ENCODE measurements at places on chromosomes 3 and 15.

DNA sequence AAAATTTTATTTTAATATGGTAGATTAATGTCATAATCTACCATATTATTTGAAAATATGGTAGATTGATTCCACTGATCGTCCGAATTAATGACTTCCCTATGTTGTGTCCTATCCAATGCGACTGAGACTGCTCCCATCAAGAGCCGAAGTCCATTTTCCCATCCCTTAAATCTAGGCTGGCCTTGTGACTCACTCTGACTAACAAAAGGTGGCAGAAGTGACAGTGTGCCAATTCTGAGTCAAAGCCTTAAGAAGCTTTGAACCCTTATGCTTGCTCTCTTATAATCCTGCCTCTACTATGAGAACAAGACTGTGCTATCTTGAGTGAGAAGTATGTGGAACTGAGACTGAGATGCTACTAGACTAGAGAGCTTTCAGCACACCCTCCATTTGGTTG lies 387.2 kb downstream of the ROBO1 start:
- DNase-seq: peak; percentile 9

GRCh38 chr3:31707286-31707685 lies 174.6 kb downstream of the STT3B start:
- no peak for DNase-seq

GRCh38 chr3:169552533-169552932 lies 111.0 kb downstream of the MECOM start:
- DNase-seq: no peak

DNA sequence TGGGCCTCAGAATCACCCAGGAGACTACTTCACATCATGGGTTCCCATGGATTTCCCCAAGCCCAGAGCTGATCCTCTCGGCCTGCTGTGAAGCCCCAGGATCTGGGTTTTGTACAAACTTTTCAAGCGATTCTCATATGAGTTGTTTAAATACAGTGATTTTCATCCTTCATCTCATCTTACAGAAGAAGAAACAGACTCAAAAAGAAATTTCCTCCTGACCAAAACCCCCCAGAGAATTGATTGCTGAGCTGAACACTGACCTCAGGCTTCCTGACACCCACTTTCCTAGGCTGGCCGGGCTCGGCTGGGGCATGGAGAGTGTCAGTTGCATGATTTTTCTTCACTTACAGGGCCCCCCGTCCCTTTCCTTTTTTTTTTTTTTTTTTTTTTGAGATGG lies 60.3 kb downstream of the BDH1 start:
- DNase-seq: no peak

DNA sequence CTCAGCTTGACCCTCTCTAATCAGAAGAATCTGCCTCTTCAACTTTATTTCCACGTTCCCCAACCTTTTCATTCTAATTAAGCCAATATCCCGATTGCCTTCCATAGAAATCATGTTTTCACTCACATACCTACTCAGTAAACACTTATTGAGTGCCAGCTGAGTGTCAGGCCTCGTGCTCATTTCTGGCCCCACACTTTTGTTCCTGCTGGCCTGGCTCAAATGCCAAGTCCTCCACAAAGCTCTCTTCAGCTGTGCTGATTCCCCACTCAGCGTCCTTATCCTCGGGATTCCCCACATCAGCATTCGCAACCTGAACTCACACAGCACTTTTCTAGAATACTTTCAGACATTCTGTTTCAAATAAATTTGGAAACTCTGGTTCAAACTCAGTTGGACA lies 68.9 kb downstream of the THBS1 start:
- DNase-seq: no peak

GRCh38 chr3:109184726-109185125 lies 48.2 kb downstream of the C3orf85 start:
- no peak for DNase-seq

DNA sequence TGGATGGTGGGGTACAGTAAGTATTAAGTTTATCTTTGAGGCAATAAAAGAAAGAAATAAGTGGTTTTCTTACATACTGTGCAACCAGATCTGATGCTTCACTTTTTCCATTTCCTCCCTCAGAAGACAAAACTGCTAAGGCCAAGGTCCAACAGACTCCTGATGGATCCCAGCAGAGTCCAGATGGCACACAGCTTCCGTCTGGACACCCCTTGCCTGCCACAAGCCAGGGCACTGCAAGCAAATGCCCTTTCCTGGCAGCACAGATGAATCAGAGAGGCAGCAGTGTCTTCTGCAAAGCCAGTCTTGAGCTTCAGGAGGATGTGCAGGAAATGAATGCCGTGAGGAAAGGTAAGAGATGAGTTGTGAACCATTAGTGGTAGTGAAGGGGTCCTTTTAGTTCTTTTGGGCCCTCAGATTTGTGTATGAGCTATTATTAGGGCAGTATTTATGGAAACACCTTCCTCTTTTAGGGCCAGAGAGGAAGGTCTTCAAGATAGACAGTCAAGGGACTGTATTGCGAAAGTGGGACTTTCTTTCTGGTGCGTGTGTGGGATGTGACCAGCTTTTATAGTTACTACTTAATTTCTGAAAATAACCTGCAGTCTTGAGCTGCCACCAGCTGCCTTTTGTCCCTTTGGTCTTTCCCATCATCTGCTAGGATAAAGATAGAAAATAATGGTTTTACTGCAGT lies 4.6 kb downstream of the ALAS1 start:
- DNase-seq: no peak

DNA sequence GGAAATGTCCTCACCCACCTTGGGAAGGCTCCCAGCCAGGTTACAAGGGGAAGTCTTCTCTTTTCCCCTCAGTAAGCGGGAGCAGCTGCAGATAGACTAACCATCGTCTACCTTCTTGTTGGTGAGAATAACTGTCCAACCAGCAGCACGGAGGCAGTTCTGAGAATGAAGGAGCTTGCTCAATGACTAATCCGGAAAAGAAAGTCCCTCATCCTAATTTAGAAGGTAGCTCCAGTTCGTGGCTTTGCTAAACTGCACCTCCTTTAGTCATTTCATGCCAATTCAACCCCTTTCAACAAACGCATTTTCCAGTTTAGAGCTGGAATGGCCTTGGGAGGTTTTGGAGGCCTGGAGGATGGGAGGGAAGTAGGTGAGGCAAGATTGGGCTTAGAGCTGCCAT lies 527.4 kb upstream of the PROK2 start:
- DNase-seq: peak; percentile 27

DNA sequence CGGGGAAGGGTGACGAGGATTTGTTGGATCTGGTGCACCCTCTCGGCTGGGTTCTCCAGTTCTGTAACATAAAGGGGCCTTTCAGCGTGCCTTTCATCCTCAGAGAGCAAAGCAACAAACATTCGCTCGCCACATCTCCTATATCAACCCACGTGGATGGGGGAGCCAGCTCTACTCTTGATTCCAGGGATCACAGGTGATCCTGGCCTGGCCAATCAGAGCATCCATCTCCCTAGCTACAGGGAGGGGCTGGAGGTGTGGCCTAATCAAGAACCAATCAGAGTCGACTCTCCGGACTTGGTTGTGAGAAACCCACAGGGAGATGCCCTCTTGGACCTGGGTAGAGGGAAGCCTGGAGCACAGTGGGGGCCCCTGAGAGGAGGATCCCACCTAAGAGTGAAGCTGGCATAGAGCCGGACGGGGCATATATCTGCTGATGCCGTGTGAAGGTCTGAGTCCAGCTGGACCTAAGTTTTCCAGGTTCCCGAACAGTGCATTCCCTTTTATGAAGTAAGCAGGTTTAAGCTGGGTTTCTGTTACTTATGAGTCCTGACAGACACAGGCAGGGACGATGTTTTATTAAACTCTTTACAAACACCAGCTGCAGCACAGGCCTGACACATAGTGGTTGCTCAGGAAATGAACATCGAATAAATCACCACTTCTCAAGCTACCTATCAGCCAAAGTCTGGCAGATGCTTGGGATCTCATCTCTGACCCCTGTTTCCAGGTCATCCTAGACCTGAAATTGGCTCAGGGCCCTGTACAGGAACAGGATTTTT lies 50.7 kb upstream of the RAD18 start:
- no peak for DNase-seq
